Sigmoid colon (tissue), 7 donors: ENCODE measurements at places on chromosomes 3 and 15. TPM values are rescaled to one million over a fixed set of nuclear protein-coding genes. Genes with fewer than 3 reads are reported as not detected.
A peak's percentile ranks its signal among the peaks of the same experiment; 100 is the strongest.

The YEATS2 gene
- 18.3 TPM for total RNA-seq

The MINAR1 gene
- total RNA-seq: 0.28 TPM

- H3K4me3 ChIP-seq: no peak overlapping the region
- no peak overlapping the region for H3K27ac ChIP-seq
- H3K27me3 ChIP-seq: no peaks in the 10 kb centered on the region
- DNase-seq: no peak
Observed at GRCh38 chr3:108130701-108131474, 40.1 kb upstream of the CD47 start.

- H3K36me3 ChIP-seq: no peaks in the 10 kb centered on the region
- no peak overlapping the region for H3K4me3 ChIP-seq
- no peaks in the 10 kb centered on the region for H3K27me3 ChIP-seq
- H3K27ac ChIP-seq: no peak overlapping the region
- no peaks in the 10 kb centered on the region for H3K4me1 ChIP-seq
- DNase-seq: no peak
Observed at GRCh38 chr3:11236588-11237461, 35.4 kb upstream of the ATG7 start.

- H3K36me3 ChIP-seq: no peaks in the 10 kb centered on the region
- H3K27me3 ChIP-seq: peaks cover 5% of the 10 kb centered on the region
- H3K4me1 ChIP-seq: peaks cover 7% of the 10 kb centered on the region
- no peak overlapping the region for H3K4me3 ChIP-seq
- H3K27ac ChIP-seq: no peak overlapping the region
- DNase-seq: peak; percentile 80
Observed at GRCh38 chr3:196219194-196219969, 3.0 kb downstream of the SLC51A start.

DNA sequence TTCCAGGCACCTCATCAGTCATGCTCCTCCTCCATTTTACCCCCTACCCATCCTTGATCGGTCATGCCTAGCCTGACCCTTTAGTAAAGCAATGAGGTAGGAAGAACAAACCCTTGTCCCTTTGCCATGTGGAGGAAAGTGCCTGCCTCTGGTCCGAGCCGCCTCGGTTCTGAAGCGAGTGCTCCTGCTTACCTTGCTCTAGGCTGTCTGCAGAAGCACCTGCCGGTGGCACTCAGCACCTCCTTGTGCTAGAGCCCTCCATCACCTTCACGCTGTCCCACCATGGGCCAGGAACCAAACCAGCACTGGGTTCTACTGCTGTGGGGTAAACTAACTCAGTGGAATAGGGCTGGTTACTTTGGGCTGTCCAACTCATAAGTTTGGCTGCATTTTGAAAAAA is 52.6 kb downstream of the CAPN3 start:
- H3K27me3 ChIP-seq: no peaks in the 10 kb centered on the region
- peaks cover 68% of the 10 kb centered on the region for H3K36me3 ChIP-seq
- H3K4me1 ChIP-seq: no peaks in the 10 kb centered on the region

- no peak overlapping the region for H3K4me3 ChIP-seq
- DNase-seq: no peak
- no peaks in the 10 kb centered on the region for H3K36me3 ChIP-seq
- H3K27me3 ChIP-seq: no peaks in the 10 kb centered on the region
- H3K27ac ChIP-seq: no peak overlapping the region
- H3K4me1 ChIP-seq: no peaks in the 10 kb centered on the region
Observed at GRCh38 chr15:26883466-26883865, 16.6 kb downstream of the GABRA5 start.

DNA sequence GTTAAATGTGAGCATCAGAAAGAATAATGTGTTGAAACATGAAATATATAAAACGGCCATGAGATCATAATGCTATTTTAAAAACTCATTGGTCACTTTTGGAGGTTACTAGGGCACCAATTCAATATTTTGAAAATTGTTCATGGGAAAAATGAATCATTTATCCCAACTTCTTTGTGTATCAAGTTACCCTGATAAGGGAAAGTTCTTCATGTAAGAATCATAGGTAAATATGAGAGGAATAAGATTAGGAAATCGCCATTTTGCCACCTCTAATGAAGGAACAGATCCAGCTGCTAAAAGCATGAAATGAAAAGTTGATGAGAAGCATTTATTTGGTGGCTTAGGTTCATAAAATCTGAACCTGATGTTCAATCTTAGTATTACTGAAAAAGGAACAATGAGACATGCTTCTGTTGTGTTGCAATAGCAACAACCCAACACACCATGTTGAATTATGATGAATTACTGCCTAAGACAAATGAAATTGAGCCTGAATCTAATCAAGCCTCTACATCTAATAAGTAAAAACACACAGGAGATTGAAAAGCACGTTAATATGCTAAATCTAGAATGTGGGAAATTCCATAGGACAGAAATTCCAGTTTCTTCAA is 32.5 kb downstream of the ABHD5 start:
- DNase-seq: no peak
- H3K27ac ChIP-seq: no peak overlapping the region
- no peaks in the 10 kb centered on the region for H3K36me3 ChIP-seq
- H3K27me3 ChIP-seq: no peaks in the 10 kb centered on the region

DNA sequence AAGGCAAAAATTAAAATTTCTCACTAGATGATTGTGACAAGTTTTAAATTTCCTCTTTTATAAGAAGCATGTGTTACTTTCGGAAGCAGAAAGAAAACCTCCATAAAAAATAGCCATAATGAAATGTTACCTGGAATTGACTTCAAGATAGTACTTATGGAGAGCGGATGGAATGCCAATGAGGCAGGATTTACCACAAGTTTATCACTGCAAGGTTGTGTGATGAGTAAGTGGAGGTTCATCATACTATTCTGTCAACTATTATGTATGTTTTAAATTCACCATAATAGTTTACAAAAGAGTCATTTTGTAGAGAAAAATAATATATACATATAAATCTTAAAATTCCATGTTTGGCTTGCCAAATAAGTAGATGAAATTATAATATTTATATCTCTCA is 230.3 kb downstream of the SCAPER start:
- no peaks in the 10 kb centered on the region for H3K36me3 ChIP-seq
- H3K27me3 ChIP-seq: no peaks in the 10 kb centered on the region
- no peak overlapping the region for H3K4me3 ChIP-seq
- no peak for DNase-seq
- no peaks in the 10 kb centered on the region for H3K4me1 ChIP-seq
- no peak overlapping the region for H3K27ac ChIP-seq

DNA sequence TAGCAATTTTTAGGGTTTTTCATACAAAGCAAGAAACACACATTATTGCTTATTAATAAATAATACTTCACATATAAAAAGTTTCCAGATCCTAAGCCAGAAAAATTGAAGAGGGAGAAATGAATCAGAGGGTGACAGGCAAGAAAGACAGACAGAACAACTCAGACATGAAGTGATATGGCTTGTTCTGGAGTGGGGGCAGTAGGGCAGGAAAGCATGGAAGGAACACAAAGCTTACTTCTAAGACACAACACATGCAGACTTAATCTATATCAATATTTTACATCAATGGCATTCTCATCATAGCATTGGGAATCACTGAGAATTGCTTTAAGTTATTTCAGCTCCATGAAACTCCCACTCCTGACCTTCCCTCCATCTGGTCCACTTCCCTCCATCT is 24.4 kb downstream of the TNIK start:
- DNase-seq: no peak
- H3K4me1 ChIP-seq: peaks cover 19% of the 10 kb centered on the region
- no peak overlapping the region for H3K4me3 ChIP-seq
- H3K27me3 ChIP-seq: no peaks in the 10 kb centered on the region
- H3K36me3 ChIP-seq: no peaks in the 10 kb centered on the region
- no peak overlapping the region for H3K27ac ChIP-seq

DNA sequence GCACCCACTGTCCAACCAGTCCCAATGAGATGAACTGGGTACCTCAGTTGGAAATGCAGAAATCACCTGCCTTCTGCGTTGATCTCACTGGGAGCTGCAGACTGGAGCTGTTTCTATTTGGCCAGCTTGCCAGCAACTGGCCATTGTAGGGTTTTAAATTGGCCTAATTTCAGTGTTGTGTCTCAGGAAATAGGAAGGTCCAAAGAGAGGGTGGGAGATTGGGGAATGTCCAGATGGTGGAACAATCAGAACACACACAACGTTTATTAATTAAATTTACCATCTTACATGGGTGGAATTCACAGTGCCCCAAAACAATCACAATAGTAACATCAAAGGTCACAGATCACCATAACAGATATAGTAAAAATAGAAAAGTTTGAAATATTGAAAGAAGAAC is 189.5 kb downstream of the ZNF385D start:
- no peaks in the 10 kb centered on the region for H3K27me3 ChIP-seq
- H3K27ac ChIP-seq: no peak overlapping the region
- H3K4me1 ChIP-seq: no peaks in the 10 kb centered on the region
- no peaks in the 10 kb centered on the region for H3K36me3 ChIP-seq
- no peak for DNase-seq

DNA sequence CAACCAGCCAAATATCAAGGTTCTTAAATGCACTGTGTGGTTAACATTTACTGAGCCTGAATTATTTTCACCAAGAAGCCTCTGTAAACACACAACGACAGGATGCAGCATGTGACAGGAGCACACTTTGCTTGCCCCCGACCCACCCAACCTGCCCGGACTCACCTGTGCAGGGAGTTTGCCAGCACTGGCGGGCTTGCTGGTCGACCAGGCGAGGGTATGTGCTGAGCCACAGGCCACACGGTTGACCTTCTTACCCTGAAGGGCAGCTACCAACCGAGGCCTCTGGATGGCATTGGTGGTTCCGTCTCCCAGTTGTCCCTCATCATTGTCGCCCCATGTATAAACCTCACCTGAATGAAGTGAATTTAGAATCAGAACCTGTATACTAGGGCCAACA is 25.7 kb upstream of the OCA2 start:
- no peak overlapping the region for H3K4me3 ChIP-seq
- H3K27ac ChIP-seq: no peak overlapping the region
- H3K27me3 ChIP-seq: no peaks in the 10 kb centered on the region
- peaks cover 88% of the 10 kb centered on the region for H3K36me3 ChIP-seq

- H3K4me1 ChIP-seq: no peaks in the 10 kb centered on the region
- H3K36me3 ChIP-seq: no peaks in the 10 kb centered on the region
- no peak for DNase-seq
- H3K27me3 ChIP-seq: no peaks in the 10 kb centered on the region
Observed at GRCh38 chr3:129965937-129966336, 8.6 kb upstream of the TRH start.

DNA sequence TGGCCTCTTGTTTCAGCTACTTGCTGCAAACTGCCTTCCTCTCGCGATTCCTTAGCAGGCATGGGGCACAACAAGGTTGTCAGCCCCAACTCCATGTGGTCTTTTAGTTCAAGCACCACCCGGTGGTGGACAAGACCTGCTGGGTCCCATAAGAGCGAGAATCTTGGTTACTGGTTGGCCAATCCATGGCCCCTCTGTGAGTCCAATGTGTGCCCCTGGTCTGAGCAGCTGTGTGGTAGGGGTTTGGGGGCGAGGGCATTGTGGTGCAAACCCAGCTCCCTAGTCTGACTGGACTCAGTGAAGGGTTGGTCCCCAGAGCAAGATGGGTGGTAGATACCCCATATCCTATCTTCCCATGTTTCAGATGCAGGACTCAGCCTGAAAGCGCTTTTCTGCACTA is 48.8 kb downstream of the MESD start:
- no peaks in the 10 kb centered on the region for H3K36me3 ChIP-seq
- no peaks in the 10 kb centered on the region for H3K27me3 ChIP-seq
- H3K27ac ChIP-seq: peak overlapping the region; percentile 5
- no peak for DNase-seq

- H3K27me3 ChIP-seq: peaks cover 9% of the 10 kb centered on the region
- H3K36me3 ChIP-seq: no peaks in the 10 kb centered on the region
- H3K27ac ChIP-seq: peak overlapping the region; percentile 34
- no peak for DNase-seq
- H3K4me1 ChIP-seq: peaks cover 13% of the 10 kb centered on the region
Observed at GRCh38 chr3:196643761-196644160, 4.3 kb downstream of the NRROS start.
